Esophagus mucosa (tissue), 1 donor: ENCODE measurements at places on chromosomes 11 and 22. TPM values are rescaled to one million over a fixed set of nuclear protein-coding genes. Genes with fewer than 3 reads are reported as not detected.

Gene GSTT2
- 1.1 TPM for total RNA-seq

Gene KDM4E
- not detected for total RNA-seq

Gene TRPM5
- not detected for total RNA-seq

Gene TYR
- not detected for total RNA-seq

Gene CYP2D6
- 1.1 TPM for total RNA-seq

Gene PLAAT2
- total RNA-seq: 0.84 TPM

Gene ATF4
- total RNA-seq: 375 TPM

Gene ACTN3
- 0.44 TPM for total RNA-seq

Gene OR2D2
- total RNA-seq: 0.20 TPM

Gene DRG1
- 38.1 TPM for total RNA-seq

Gene POU2AF3
- total RNA-seq: 3.8 TPM
